Uterus (tissue), 4 donors: ENCODE measurements at places on chromosomes 4 and X. TPM values are rescaled to one million over a fixed set of nuclear protein-coding genes. Genes with fewer than 3 reads are reported as not detected.

- DNase-seq: no peak
Observed at GRCh38 chr4:108646706-108647105, 3.7 kb upstream of the OSTC start.

DNA sequence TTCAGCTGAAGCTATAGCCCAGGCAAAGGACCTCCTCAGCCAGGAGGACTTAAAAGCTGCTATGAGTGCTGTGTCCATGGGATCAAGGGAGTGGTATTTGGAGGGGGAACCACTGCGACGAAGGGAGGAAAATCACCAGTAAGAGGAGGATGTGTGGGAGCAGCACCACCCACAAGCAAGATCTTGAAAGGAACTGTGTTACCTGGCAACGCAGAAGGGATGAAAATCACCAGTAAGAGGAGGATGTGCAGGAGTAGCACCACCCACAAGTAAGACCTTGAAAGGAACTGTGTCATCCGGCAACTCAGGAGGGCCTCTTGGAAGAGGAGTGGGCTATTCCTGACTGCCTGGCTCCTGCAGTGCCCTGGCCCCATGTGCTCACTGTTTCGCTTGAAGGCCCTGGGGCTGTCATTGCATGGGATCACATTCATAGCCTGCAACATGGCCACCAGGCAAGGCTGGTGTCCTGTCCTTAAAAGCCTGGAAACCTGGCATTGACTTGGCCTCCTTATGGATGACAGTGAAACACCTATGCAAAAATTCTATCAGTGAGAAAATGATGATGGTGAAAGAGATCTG is 48.3 kb downstream of the TRMT44 start:
- no peak for DNase-seq

DNA sequence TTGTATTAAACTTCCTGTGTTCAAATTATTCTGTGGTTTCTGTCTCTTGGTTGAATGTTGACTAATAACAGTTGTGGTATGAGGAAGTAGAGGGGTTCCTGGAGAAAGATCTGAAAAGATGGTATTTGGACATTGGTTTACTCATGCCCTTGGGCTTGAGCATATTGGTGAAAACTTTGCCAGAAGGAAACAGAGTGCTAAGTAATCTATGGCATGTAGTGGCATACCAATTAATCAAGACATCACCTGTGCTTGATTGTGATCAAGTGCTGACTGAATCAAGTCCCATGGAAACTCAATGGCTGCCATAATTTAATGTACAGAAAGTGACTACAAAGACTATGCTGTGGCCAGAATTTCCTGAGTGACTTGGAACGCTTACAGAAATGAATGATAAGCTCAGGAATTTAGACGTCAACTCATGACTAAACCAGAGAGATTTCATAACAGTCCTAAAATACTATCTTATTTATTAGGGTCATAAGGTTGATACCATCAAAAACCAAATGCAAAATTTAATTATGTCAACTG is 2062.9 kb downstream of the ARAP2 start:
- DNase-seq: no peak

DNA sequence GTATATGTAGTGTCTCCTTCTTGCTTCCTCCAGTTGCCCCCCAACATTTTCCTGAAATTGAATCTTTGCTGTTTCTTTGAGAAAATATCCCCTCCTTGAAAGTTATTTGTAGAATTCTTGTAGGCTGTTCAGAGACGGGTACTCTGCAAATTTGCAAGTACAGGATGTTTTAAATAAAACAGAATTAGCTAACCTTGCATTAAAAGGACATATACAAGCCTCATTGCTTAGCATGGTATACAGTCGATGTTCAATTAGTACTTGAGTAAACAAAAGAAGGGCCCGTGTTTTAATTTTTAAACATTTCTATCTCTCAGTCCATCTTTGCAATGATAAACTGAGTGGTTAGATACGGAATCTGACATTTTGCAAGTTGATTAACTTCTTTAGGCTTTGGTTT is 50.8 kb downstream of the RAPGEF2 start:
- no peak for DNase-seq

- DNase-seq: no peak
Observed at GRCh38 chrX:49069038-49069437, 4.8 kb downstream of the PRAF2 start.

DNA sequence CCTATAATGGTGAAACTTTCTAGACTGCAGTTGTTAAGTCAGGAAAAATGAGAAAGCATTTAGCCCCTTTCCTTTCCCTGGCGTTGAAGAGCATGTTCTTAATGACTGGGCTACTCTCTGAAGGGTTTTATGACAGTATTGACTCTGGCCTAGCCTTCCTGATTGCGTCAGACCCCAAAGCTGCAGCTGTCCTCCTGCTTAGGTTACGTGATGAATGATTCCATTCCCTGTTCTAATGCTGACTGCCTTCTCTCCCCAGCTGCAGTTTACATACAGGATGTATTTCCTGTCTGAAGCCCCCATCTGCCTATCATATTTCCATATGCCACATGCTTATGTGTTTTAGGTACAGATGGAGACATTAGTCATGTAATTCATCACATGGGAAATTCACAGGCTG is 105.8 kb upstream of the EGFL6 start:
- DNase-seq: peak; percentile 65

DNA sequence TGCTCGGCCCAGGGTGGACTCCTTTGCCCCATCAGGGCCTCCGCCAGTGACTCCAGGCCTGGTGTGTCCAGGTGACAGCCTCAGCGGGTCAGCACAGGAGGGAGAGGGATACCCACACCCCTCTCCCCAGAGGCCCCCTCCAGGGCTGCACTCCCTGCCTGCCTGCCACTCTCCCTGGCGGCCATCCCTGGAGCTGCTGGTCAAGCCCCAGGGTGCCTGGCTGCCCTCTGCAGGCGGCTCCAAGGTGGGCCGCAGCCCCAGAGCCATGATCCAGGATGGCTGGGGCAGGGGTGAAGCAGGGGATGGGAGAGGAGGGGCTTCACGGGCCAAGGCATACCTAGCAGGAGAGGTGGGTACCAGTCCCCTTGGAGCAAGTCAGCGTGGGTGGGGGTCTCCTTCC is 3.8 kb downstream of the FGFRL1 start:
- no peak for DNase-seq

DNA sequence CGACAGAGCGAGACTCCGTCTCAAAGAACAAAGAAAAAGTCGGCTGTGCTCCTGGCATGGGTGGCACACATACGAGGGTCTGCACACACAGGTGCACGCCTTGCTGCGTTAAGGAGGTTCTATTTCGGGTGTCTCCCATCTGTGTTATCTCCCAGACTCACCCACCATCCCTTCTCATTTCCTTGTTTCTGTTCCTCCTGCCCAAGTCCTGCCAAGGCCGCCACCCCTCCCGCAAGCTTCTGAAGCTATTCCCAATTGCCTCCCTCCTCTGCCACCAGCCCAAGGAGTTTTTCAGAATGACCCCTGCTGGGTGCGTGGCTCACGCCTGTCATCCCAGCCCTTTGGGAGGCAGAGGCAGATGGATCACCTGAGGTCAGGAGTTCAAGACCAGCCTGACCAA is 6.0 kb upstream of the IL3RA start:
- DNase-seq: no peak

DNA sequence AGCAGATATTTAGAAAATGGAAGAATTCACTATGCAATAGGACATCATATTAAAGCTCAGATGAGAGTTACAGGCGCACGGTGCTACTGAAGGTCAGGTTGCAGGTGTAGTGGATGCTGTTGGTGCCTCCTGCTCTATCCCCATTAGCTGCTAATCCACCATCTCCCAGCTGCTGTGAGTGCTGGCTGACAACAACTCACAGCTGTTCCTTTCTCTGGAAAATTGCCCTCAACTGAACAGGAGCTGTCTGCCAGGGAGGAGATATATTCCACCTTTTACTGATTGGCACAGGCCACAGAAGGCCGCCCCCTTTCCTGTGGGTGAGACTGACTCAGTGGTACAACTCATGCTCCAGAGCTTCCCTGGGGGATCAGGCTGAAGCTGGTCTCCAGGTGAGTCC is 48.7 kb downstream of the UCHL1 start:
- no peak for DNase-seq

- no peak for DNase-seq
Observed at GRCh38 chr4:40224432-40224831, 27.6 kb downstream of the RHOH start.

GRCh38 chr4:173526027-173526482 is 4.0 kb downstream of the HAND2 start:
- DNase-seq: no peak

DNA sequence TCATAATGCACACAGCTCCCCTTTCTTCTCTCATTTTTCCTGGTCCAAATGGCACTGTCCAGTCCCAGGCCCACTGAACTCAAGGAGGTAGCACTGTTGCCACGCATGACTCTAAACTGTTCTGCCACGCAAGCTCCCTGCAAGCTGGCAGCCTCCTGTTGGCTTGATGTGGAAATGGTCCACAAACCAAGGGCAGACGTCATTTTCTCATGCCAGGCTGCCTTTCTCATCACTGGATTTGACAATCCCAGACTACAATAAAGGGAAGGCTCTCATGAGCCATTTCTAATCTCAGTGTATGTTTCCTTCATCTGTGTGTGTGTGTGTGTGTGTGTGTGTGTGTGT is 22.4 kb downstream of the OTOP1 start:
- no peak for DNase-seq

DNA sequence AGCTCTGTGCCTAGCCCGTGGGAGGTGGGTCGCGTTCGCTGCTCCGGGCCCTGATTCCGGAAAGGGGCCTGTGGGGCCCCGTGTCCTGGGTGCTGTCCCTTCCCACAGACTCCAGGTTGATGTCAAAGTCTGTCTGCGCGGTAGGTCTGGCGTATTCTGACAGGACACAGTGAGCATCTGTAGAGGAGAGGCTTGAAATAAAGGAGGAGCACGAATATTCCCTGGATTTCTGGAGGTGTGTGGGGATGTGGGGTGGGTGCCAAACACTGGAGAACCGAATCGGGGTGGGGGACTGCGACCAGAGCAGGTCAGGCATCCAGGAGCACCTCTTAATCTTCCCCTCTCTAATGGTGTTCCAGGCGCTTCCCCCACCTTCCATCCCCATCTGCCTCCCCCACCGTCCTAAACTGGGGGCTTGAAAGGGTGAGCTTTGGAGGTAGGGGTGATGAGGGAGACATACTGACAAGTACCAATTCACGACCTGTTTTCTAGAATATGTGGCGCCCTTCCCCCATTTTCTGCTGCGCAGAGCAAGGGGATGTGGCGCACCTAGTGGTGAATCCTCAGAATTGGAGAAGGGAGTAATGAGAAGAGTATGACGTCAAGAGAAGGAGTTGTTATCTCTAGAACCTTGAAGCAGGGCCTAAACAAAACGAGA is 877 bp downstream of the GPRASP1 start:
- DNase-seq: peak; percentile 73

GRCh38 chr4:183205193-183205592 is 106.1 kb downstream of the WWC2 start:
- no peak for DNase-seq

DNA sequence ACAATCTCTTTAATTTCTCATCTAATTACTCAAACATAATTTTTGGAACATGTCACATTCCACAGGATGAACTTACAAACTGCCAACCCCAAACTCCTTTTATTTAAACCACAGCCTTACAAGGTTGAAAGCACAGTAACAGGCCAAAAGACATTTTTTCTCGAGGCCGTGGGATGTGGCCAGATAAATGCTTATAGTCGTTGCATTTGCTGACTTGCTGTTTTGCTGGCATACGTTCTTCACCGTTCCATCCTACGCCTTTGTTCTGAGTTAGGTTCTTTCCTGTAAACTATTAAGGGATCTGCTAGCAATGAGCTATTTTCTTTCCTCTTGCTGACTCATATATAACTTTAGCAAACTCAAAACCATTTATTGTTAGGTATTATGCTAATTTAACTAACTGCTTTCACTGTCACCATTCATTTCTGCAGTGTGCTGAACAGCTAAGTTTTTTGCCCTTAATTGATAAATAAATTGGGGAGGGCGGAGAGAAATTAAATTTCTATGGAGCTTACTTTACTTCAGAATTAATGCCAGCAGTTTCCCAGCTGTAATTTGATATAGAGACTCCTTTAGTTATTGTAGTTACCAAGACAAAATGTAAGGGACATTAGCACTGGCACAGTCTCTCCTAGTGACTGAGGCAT is 135.1 kb upstream of the PACRGL start:
- DNase-seq: no peak

DNA sequence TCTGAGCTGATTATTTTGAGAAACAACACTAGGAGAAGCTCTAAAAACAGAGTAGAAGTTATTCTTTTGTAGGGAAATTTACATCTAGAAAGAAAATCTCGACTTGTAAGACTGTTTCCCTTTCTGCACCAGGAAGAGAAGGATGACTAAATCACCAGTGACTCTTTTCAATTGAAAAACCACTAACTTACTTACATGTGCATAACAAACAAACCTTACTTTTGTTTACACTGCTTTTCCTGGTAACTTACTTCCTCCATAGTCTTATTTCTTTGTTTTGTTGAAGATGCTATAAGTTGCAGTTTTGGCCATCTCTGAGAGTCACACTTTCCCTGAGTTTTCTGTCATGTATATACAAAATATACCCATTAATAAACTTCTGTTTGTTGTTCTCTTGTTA is 293.6 kb upstream of the FAT4 start:
- DNase-seq: no peak

DNA sequence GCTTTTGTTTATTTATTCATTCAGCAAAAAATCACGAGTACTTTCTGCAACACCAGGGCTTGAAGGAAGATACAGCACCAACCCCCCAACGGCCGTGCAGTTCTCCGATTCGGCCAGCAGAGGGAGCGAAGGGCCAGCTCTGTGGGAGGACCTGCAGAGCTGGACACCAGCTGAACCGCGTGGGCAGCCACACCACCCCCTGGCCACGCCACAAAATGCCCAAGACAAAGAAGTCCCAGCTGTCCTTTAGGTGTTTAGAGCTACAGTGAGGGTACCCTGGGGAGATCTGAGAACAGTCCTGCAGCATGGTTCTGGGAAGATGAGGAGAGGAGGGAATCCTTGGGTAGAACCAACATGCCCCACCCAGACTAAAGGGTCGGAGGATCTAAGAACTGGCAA is 83.1 kb downstream of the RELL1 start:
- DNase-seq: peak; percentile 77

- DNase-seq: no peak
Observed at GRCh38 chr4:41797260-41797659, 48.7 kb upstream of the PHOX2B start.

DNA sequence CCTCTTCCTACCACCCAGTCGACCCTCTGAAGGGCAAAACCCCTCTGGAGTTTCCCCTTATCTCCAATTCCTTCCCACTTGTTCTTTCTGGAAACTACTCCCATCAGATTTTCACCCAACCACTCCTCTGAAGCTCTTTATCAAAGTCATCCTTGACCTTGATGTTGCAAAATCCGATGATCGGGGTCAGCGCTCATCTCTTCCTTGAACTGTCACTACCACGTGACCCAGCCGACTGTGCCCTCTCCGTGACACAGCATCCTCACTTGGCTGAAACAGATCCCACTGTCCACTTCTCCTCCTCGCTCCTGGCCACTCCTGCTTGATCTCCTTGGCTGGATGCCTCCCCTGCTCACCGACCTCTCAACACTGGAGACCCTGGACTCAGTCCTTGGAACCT is 1.1 kb downstream of the CFAP99 start:
- no peak for DNase-seq

The HAUS3 gene
- 29.9 TPM for total RNA-seq

The CFAP47 gene
- under 0.01 TPM for total RNA-seq

The GABRE gene
- total RNA-seq: 27.2 TPM

The CAPN6 gene
- 14.1 TPM for total RNA-seq

The FMR1NB gene
- total RNA-seq: not detected

The RAB9B gene
- 14.9 TPM for total RNA-seq

The USP17L27 gene
- not detected for total RNA-seq

The ADH1C gene
- 1.0 TPM for total RNA-seq

The CT45A1 gene
- total RNA-seq: not detected
